ENCODE measurements at places on chromosomes 1 and 21.

DNA sequence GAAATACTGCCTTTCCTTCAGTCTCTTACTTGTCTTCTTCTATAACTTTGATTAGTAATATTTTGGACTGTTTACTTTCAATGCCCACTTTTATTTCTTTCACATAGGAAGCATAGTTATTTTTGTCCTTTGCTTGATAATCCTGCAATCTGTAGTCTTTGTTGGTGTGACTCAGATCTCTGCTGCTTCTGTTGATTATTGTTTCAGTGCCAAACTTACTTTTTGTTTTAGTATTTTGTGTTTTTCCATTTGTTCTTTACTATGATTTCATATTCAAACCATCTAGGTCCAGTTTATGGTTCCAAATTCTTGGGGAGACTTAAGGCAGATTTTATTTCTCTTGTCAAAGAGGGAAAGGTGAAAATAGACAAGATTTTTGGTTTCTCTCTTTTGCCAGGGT, 399.9 kb downstream of the HLX start:
- DNase-seq = no peak

DNA sequence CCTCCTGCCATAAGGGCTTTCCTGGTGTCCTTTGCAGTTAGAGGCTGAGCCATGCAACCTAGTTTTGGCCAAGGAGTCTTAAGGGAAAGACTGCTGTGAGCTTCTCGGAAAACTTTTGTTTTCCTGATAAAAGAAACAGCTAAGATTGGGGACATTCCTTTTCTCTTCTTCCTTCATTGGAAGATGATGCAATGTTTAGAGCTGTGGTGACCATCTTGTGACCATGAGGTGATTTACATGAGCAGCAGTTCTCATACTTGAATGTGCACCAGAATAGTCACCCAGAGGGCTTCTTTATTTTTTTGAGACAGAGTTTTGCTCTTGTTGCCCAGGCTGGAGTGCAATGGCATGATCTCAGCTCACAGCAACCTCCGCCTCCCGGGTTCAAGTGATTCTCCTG, 20.4 kb upstream of the SMAP2 start:
- no peak for DNase-seq

- peak; percentile 47 for DNase-seq
Measured at GRCh38 chr1:119327450-119328155, 41.0 kb upstream of the HAO2 start.

- no peak for DNase-seq
Measured at GRCh38 chr21:34819357-34819999, 150.7 kb downstream of the CLIC6 start.

GRCh38 chr1:219155135-219155534, 18.5 kb upstream of the LYPLAL1 start:
- DNase-seq = no peak

GRCh38 chr1:96259399-96259798, 462.2 kb upstream of the PTBP2 start:
- DNase-seq = peak; percentile 32

All from BE2C (cell line).